Pons (tissue), 1 donor: ENCODE measurements at places on chromosomes 12 and 14.
A peak's percentile ranks its signal among the peaks of the same experiment; 100 is the strongest.

GRCh38 chr14:93036652-93037345, 78.9 kb downstream of the ITPK1 start:
- DNase-seq = peak; percentile 96

- DNase-seq = no peak
Measured at GRCh38 chr12:34391771-34392581, 369.7 kb downstream of the ALG10 start.

DNA sequence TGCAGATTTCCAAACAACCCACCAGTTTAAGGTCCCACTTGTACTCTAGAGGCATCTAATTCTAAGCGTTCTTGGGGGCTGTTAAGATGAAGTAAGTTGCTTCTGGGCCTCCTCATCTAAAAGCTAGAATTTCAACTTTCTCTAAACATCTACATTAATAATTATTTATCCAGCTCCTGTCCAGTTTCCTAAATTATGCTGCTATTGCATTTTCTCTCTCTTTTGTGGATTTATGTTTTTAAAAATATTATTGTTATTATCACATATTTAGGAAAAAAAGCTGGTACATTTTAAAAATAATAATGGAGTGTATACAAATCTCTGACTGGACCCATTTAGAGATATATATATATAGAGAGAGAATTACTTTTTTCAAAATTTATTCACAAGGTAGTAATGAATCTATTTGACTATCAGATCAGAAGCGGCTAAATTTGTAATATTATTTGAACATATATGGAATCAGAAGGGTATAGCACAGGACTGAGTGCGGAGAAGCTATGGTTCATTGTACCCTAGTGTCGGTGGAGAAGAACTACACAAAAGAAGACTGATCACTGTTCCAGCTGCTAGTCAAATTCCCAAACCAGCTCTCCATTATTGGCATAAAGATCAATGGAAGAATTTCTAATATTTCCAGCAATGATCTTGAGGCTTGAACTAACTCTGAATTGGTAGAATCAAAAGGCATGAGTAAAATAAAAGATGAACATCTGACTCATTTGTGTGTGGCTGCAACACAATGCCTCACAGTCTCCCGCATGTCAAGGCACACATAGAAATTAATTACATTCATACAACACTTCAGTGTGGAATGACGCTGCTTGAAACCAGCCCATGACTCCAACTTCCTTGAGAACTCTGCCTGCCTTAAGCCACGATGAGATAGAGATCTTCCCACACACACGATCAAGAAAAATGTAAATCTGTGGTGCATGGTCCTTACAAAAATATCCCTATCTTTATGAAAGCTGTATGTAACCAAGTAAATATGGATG, 433.4 kb upstream of the OR4E1 start:
- DNase-seq = no peak

- no peak for DNase-seq
Measured at GRCh38 chr14:105430565-105430964, 10.9 kb downstream of the MTA1 start.

GRCh38 chr12:76692846-76693245, 71.1 kb upstream of the ZDHHC17 start:
- DNase-seq = no peak

DNA sequence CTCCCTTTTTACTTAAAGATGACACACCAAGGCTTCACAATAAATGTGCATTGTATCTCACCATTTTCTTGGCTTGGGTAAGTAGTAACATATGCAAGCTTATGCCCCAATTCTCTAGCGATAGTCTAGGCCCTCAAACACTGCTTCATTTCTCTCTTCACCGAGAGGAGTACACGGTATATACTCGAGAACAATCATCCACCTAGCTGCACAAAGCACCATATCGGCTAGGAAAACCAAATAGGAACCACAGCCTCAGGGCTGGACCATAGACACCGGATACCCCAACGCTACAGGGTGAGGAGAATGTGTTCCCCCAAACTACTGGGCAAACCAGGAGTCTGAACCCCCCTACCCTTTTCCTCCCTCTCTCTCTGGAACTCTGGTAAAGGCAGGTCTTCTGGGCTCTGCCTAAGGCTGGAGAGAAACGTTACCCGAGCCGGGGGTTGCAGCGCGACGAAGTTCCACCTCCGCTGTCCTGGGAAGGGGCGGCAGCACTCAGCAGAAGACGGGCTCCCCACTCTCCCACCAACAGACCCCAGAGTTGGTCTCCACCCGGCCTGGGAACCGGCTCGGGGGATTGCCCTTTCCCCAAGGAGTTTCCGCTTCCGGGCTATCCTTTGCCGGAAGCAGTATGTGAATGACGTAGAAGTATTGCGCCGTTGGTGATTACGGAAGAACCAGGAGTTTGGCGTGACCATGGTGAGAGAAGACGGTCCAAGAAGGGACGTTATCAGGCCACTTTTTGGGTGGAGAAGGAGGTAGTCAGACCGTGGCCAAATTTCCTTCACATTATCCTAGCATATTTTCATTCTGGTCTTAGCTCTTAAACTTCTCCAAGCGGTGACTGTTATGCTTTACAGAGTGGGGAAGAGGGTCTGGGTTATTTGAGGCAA, at the start of the genes AREL1 and FCF1:
Gene AREL1 (minus strand): TSS at position 582 of the 896 bp plus-strand sequence. CDS start 27,465 bp downstream, outside the sequence.
Gene FCF1 (plus strand): TSS at position 646 of the 896 bp plus-strand sequence. CDS start 54 bp downstream, at position 700.
- DNase-seq = peak; percentile 95

- no peak for DNase-seq
Measured at GRCh38 chr14:43591776-43592175, 915.3 kb downstream of the FSCB start.

DNA sequence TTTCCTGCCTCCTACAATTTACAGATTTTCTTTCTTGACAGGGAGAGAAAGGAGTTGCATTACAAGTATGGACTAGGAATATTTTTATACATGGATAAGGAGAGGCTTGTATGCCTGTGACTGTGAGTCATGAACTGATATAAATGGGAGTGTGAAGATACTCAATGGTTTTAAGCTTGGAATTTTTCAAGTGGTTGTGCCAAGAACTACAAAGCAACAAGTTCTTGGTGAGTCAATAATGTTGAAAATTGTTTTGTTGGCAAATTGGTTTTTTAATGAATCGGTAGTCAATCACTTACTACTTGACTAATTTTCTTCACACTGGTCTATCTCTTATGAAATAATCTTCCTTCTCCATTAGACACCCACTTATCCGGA, 58.9 kb upstream of the HMGA2 start:
- no peak for DNase-seq

DNA sequence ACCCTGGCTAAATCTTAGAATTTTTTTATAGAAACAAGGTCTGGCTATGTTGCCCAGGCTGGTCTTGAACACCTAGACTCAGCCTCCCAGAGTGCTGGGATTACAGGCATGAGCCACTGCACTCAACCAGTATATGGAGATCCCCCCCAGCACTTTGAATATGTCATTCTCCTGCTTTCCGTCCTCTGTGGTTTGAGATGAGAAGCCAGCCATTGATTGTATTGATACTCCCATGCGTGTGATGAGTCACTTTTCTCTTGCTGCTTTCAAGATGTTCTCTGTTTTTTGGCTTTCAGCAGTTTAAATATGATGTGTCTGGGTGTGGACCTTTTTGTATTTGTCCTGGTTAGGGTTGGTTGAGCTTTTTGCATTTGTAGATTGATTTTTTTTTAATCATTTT, 75.2 kb upstream of the DNM1L start:
- no peak for DNase-seq

- no peak for DNase-seq
Measured at GRCh38 chr12:54593135-54593534, 4.7 kb upstream of the PPP1R1A start.

DNA sequence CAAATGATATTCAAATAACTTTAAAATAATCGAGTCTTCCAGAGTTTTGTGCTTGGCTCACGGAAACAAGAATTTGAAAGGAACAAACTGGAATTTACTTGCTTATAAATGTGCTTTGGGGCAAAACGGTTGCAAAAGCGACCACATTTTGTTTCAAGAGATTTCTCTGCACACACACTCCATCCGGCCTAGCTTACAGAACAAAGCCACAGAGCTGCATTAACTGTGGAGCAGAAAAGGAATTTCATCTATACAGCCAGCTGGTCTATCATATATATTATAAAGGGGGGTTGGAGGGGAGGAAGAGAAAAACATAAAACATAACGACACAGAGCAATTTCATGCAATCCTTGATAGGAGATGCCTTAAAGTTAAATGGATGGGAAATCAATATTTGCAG, 153.0 kb downstream of the MYRFL start:
- no peak for DNase-seq

- DNase-seq = no peak
Measured at GRCh38 chr12:9776781-9777180, 16.1 kb upstream of the CD69 start.

DNA sequence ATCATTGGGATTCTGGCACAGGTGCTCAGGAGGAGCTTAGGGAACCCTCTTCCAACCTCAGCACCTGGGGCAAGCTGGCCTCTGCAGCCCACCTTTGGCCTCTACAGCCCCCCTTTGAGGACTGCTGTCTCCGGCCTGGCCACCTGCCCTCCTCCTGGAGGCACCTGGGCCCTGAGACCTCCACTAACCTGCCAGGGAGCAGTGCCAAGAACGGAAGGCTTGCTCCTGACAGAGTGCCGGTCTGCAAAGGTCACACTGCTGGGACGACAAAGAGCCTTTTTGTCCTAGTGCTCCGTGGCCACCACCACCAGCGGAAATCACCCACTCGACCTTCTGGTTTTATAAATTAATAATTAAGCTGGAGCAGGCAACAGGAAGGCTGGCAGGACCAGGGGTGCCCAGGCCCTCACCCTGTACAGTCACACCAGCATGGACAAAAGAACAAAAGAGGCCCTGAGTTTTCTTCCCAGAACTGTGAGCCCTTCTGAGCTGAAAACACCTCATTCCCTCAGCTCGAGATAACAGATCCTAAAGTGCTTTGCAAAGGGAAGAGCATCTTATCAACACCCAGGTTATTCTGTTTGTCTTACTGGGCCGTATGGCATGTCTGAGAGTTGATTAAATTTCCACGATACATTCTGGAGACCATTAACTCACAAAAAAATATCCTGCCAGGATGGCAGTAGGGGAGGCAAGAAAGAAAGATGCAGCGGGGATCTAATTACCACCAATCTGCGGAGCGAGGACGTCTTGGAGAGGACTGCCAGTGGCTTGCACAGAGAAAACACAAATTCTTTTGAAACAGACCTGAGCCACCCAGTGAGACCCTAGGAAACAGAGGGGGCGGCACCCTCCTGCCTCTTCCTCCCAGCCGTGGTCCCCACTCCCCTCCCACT, 8.2 kb downstream of the TESC start:
- no peak for DNase-seq

DNA sequence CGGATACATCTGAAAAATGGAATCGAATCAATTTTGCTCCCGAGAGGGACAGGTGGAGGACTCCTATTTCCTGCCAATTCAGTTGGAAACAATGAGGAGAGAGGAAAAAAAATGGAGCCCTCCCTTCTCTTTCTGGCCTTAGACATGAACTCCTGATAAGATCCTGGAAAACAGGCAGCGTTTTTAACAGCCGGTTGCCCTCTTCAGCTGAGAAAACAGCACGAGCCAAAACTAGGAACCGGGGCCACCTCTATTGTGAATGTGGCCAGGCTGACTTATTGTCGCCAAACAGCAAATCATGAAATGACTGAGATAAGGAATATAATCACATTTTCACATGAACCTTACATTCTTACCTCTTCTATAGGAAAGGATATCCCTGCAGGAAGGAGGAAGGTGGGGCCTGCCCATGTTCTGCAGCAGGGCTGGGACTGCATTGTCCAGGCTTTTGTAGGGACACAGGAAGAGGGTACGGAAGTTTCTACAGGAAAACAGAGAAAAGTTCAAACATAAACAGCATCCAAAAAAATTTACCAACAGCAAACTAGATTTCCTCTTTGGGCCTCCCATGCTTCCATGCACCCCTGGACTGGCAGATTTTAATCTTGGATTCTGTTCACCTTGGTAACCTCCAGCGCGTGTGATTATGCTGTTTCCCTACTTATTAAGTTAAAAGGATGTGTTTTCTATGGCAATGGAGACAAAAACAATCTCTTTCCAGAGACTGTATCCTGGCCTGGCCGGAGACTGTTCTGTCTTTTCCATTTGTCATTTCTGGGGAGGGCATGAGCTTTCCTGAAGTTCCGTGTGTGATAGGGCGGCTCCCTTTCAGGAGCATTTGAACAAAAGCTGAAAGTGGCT, 29.0 kb upstream of the ELK3 start:
- no peak for DNase-seq

GRCh38 chr12:116692605-116693004, 45.3 kb downstream of the SPRING1 start:
- DNase-seq = no peak

DNA sequence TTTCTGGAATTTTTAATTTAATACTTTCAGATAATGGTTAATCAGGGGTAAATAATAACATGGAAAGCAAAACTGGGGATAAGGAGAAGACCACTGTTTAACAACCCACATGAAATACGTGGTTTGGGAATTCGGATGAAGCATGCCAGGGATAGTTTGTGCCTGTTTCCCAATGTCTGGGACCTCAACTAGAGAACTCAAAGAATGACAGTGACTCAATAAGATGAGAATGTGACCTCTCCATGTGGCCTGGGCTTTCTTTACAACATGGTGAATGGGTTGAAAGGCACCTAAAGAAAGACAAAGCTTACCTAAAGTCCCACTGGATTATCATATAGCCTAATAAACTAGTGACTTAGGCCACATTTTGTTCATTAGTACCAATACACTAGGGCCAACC, 460.3 kb upstream of the LRFN5 start:
- no peak for DNase-seq

DNA sequence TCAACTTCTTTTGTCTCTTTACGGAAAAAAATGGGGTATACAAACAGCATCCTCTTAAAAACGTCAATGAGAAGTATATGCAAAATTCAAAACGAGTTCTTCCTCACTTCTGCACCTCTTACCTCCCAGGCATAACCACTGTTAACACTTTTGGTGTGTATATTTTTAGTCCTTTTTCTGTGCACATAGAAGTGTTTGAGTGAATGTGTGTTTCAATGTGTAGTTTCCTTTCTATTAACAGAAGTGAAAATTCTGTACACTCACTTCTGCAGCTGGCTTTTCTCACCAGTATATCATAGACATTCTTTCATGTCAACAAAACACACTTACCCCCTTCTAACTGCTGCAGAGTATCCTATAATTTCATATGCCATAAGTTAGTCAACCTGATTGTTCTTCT, 5.4 kb downstream of the UBR7 start:
- no peak for DNase-seq

DNA sequence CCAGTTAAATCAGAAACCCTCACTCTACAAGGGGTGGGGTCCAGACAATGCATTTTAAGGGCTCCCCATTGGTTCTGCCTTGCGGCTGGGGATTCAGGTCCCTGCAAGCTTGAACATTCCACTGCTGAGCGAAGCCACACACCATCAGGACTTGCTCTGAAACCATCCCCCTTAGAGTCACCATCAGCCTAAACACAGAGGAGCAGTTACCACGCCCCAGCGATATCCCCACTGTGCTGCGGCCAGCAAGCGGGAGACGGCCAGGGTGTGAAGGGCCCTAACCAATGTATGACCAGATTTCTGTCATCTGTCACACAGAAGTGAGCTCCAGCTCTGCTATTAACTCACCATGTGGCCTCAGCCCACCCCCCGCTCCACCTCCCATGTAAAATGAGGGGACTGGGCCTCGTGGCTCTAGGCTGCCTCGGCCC, 29.7 kb downstream of the CCDC88C start:
- no peak for DNase-seq

GRCh38 chr12:117031843-117032592, 67.2 kb downstream of the TESC start:
- DNase-seq = no peak
